GM04503 (cell line): ENCODE measurements at places on chromosomes 11 and 22.

GRCh38 chr22:44860311-44860710, 107.9 kb downstream of the ARHGAP8 start:
- DNase-seq = no peak

DNA sequence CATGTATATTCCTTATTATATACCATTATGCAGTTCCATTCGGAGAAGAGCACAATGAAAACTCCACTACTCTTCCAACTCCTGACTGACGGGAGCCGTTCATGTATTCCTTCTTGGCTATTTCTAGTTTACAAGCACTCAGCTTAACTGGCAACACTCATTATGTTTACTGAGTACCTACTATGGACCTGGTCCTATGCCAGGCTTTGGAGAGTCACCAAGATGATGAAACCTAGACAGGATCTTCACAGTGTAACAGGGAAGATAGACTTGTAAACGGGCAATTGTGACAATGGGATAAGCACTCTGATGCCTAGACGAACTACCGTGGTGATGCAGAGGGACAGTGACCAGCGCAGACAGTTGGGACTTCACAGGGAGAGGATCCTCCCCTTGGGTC, 22.3 kb upstream of the ST3GAL4 start:
- DNase-seq = no peak

GRCh38 chr11:98561252-98561651, 459.5 kb upstream of the CNTN5 start:
- DNase-seq = no peak

DNA sequence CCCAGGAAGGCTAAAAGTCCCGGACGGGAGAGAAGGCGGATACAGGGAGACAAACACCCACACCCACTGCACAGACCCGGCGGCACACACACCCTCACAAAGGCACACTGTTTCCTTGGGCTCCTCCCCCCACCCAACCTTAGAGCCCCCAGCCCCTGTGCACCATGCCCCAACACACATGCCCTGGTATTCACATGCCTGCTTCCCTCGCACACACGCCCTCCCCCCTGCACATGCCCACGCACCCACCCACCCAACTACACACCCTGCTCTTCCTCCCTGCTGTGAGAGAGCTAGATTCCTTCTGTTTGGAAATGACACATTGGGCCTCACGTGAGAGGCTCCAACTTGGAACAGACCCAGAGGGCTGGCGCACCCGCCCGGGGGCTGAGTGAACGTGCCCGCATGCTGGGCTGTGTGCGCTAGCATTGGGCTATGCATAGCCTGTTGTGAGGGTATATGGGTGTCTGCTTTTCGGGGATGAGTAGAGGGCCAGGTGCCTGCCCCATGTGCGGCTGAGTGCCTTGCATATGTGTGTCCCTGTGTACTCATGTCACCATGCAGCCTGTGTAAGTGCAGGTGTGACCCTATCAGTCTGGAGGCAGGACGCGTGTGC, 518 bp upstream of the CHRM1 start:
- no peak for DNase-seq

- DNase-seq = no peak
These were observed 6.5 kb downstream of the PIM3 start for GRCh38 chr22:49966774-49967705.

- DNase-seq = no peak
These were observed 178.2 kb downstream of the IGLL1 start for GRCh38 chr22:23401910-23402274.

- no peak for DNase-seq
These were observed 13.8 kb downstream of the MMP20 start for GRCh38 chr11:102611291-102611690.

DNA sequence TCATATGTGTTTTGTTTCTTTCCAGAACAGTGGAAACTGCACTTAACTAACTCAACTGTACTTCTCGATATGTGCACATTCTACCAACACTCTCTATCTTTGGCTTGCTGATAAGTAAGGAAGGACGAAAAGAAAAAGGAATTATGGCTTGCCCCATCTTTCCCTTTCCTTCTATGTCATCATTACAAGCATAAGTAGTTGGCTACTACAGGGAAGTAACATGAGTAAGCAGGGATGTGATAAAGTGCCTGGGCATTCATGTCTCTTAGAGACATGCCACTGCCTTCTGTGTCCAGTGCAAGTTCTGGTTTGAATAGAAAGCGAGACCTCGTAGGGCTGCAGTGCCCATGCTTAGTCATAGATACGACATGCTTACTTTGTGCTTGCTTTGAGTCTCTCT, 342.5 kb downstream of the ETS1 start:
- no peak for DNase-seq
